ENCODE measurements at places on chromosomes 1 and 21.

DNA sequence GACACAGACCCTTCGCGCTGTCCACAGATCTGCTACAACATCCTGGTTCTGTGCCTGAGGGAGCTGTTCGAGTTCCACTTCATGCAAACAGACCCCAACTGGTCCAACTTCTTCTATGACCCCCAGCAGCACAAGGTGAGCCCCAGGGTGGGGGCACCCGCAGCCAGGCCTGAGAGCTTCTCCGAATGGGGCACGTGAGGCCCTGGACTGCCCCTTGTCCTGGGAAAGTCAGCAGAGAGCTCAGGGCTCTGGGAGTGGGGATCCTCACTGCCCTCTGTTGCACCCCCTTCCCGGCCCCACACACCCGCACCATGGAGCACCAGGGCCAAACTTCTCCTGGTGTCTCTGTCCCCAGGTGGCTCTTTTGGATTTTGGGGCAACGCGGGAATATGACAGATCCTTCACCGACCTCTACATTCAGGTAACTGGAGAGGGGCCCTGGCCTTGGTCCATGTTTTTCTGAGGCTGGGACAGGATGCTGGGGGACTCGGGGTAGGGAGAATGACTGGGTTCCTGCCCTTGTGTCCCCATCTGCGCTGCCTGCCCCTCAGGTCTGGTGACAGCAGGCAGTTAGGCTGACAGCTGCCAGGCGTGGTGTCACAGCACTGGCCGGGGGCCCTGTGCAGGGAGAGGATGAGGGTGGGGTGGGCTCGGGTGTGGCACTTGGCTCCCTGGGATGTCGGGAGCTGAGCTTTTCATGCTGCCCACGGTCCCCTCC lies 44.6 kb downstream of the COQ8A start:
- DNase-seq, result no peak

DNA sequence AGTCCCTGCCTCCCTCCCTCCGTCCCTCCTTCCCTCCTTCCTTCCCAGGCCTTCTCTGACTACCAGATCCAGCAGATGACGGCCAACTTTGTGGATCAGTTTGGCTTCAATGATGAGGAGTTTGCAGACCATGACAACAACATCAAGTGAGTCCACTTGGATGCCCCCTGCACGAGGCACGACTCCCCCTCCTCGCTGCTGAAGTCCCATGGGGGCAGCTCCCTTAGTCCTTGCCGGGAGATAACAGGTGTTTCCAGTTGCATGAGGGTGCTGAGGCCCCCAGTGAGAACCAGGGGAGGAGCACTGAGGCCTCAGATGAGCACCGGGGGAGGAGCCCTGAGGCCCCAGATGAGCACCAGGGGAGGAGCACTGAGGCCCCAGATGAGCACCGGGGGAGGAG lies 200.0 kb downstream of the LIPI start:
- no peak for DNase-seq

DNA sequence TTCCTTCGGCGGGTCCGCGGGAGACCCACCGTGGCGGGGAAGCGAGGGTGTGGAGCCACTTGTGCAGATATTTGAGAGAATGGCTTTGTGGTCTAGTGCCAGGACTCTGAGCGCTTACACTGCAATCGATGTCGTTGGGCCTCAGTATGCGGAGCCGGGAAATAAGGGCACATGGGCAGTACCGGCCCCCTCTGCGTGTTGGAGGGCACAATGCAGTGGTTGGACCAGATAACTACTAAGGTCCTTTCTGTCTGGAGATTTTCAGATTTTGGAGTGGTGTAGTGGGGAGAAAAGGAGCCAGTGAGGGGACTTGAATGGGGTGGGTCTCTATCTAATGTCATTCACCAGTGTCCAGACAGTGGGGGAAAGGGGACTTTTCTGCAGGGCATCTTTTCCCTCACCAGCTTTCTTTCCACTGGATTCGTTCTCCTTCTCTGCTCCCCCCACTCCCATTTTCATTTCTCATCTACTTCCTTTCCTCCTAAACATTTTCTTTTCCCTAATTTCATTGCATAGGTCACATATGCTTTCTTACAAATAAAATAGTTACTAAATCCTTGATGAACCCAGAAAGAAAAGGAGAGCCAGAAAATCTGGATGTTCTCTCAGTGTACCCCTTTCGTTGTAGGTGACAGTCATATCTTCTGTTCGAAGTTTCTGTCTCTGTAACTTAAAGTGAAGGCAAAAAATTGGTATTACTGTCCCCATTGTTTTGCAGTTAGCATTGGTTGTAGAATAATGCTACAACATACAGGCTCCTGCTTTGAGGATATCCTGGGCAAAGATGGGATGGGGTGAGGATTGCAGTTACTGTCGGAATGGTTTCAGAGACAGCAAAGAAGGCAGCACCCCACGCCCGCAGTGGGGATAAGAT lies 1.4 kb downstream of the ATF3 start:
- DNase-seq, result no peak

- DNase-seq, result no peak
These were observed 101.6 kb upstream of the HMGB4 start for GRCh38 chr1:33762109-33762830.
